ENCODE measurements at places on chromosomes 16 and 17. TPM values are rescaled to one million over a fixed set of nuclear protein-coding genes. Genes with fewer than 3 reads are reported as not detected.

DNA sequence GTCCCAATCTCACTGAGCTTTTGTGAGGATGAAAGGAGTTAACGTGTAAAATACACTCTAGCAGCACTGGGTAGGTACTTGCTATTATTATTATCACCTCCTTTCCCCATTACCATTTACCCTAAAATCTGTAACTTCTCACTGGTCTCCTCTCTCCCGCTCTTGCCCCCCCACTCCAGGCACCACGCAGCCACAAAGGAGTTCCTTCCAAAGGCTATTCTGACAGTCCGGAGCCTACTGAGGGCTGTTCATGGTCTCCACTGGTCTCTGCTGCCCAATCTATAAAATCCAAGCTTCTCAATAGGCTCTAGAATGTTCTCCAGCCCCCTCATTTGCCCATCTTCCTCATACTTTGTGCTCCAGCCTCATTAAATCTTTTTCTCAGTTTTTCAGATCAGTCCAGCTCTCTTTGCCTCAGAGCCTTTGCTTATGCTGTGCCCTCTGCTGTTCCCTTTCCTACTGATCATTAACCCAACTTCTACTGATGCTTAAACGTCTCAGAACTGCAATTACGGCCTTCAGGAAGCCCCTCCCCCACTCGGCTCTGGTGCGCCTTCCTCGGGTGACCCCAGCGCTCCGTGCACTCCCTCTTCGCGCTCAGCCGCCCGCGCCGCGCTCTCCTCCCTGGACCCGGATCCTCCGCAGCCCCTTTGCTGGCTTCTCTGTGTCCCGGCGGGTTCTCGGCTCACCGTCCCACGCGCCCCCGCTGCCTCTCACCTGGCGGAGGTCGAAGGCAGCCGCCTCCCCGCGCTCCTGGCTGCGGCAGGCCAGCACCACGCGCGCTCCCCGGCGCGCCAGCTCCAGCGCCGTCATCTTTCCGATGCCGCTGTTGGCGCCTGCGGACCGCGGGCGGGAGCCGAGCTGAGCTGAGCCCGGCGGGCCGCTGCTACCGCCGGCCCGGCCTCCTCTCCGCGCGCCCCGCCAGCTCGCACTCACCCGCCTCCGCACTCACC, 737 bp downstream of the DHRS13 start:
- peaks cover 45% of the 10 kb centered on the region for H3K4me1 ChIP-seq
- peak; percentile 27 for DNase-seq
- H3K27me3 ChIP-seq: no peaks in the 10 kb centered on the region
- H3K4me3 ChIP-seq: peak overlapping the region; percentile 71
- peaks cover 9% of the 10 kb centered on the region for H3K36me3 ChIP-seq
- H3K27ac ChIP-seq: peak overlapping the region; percentile 82

DNA sequence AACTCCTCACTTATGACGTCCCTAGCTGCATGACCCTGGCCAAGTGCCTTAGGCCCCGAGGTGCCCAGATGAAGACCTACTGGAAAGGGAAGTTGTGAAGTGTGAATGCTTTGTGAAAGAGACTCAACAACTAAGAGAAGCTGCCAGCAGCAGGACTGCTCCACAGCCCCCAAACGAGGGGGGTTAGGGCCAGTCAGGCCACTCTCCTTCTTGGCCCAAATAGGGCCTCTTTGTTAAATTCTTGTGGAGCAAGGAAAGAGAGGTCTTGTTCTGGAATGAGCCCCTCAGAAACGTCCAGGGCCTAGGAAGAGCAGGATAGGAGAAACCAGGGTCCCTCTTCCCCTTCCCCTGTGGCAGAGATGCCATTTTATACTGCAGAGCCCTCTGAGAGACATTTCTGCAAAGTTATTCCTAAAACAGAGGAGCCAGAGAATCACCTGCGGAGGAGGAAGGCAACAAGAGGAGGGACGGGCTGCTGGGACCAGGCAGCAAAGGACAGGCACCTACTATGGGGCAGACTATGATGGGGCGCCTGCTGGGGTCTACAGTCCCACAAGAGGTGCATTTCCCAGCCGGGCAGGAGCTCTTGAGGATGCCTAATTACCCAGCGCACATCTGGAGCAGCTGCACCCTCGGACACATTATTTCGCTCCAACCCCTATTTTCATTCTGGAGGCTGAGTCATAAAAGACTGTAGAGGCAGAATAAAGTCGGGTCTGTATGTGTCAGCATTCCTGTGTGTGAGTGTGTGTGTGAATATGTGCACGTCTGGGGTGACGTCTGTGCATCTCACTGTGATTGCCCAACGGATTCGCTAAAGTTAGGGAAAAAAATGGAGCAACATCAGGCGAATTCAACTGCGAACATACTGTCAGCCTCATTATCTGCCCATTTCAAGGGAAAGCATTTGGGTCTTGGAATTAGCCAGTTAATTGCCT, 11.4 kb upstream of the HOXB9 start:
- no peak overlapping the region for H3K4me3 ChIP-seq
- H3K36me3 ChIP-seq: no peaks in the 10 kb centered on the region

DNA sequence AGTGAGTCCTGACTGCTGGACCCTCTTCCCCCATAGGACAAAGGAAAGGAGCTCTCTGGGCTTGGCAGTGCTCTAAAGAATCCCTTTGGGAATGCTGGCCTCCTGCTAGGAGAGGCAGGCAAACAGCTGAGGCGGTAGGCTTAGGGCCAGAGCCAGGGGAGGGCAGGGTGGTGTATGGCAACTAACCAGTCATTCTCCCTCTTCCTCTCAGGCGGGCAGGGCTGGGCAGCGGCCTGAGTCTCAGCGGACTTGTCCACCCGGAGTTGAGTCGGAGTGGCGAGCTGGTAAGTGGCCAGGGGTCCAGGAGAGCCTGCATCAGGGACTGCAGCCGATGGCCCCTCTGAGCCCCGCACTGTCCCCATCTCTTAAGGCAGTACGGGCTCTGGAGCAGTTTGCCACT, 4.4 kb downstream of the ACADVL start:
- H3K36me3 ChIP-seq: peaks cover 47% of the 10 kb centered on the region
- no peak overlapping the region for H3K4me3 ChIP-seq
- H3K4me1 ChIP-seq: peaks cover 20% of the 10 kb centered on the region
- H3K27ac ChIP-seq: no peak overlapping the region
- H3K27me3 ChIP-seq: no peaks in the 10 kb centered on the region

- H3K4me1 ChIP-seq: no peaks in the 10 kb centered on the region
- no peaks in the 10 kb centered on the region for H3K27me3 ChIP-seq
- H3K36me3 ChIP-seq: no peaks in the 10 kb centered on the region
- no peak overlapping the region for H3K27ac ChIP-seq
- H3K4me3 ChIP-seq: no peak overlapping the region
Measured at GRCh38 chr17:29066047-29066446, 23.1 kb downstream of the PIPOX start.

DNA sequence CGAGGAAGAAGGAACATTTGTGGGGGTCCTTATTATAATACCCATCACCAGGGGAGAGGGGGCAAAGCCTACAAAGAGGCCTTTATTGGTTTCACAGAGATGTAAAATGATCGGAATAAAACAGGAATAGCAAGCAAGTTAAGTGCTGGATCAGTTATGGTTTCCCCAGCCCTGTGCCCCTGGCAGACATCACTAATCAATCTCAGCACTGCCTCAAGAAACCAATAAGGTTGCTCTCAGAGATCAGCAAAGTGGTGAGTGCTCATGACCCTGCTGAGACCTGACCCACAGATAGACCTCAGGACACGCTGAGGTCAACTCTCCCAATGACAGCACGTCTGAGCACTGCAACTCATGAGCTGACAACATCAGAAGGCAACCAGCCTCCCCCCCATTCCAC, 66.3 kb downstream of the ZNF423 start:
- no peaks in the 10 kb centered on the region for H3K27me3 ChIP-seq
- no peak overlapping the region for H3K27ac ChIP-seq
- no peak overlapping the region for H3K4me3 ChIP-seq
- no peaks in the 10 kb centered on the region for H3K4me1 ChIP-seq

PHOSPHO1 gene
- total RNA-seq: not detected

PDIA2 gene
- total RNA-seq: not detected

C16orf96 gene
- total RNA-seq: 0.07 TPM
